ENCODE measurements at places on chromosomes 2 and 18. TPM values are rescaled to one million over a fixed set of nuclear protein-coding genes. Genes with fewer than 3 reads are reported as not detected.

DNA sequence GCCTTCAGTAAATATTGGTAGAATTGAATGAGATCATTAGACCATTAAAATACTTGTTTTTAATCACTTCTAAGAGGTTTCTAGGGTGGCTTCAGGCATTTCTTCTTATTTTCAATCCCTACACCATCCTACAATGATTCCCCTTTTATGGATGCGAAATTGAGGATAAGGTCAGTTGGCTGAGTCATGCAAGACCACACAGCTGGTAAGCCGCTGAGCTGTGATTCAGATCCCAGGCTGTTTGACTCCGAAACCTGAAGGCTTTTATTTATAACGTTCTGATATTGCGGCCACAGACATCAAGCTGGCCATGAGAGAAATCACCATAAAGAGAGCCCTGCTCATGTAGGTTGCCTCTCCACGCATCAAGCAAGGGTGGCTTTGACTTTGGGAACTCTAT, 133.4 kb downstream of the VAPA start:
- DNase-seq = peak; percentile 24

- no peak for DNase-seq
These were observed 438.0 kb upstream of the CDH20 start for GRCh38 chr18:60895181-60895580.

DNA sequence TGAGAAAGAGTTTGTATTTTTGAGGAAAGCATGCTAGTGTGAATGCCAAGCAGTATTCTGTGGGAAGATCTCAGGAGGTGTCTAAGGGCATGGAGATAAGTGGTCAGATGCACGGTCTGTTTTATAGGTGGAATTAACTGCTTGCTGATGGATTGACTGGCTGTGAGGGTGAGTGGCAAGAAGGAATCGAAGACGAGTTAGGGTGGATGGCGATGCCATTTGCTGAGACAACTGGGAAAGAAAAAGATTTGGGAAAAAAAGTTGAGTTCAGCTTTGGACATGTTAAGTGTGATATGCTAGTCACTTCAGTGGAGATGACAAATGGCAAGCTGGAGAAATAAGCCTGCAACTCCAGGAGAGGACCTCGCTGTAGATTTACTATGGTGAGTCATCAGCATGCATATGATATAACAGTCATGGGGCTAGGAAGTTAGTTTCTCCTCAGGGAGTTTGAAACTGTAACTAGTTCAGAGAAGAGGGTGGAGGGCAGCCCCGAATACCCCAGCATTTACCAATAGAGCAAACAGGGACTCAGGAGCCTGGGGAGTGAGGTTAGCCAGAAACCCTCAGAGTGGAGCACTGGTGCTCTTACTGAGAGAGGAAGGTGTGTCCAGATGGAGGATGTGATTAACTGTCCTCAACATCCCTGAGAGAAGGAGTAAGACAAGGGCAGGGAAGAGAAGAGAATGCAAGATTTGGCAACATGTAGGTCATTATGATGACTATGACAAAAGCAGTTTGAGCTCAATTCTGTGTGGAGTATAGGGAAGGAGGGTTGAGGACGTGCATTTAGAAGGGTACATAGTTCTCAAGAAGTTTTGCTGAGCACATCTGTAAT, 2.0 kb upstream of the HK2 start:
- peak; percentile 72 for DNase-seq

The CIDEA gene
- total RNA-seq = not detected

GRCh38 chr18:44048435-44048834, 632.3 kb upstream of the SETBP1 start:
- no peak for DNase-seq

The GREB1L gene
- total RNA-seq = 8.3 TPM

GRCh38 chr2:232214053-232214452, 164.5 kb upstream of the ALPP start:
- DNase-seq = no peak

GRCh38 chr2:160353166-160353565, 140.4 kb downstream of the RBMS1 start:
- no peak for DNase-seq

The CAVIN2 gene
- total RNA-seq = 15.9 TPM

The UGT1A3 gene
- total RNA-seq = not detected

The CNGA3 gene
- 0.14 TPM for total RNA-seq

GRCh38 chr2:5544205-5544786, 147.9 kb upstream of the SOX11 start:
- DNase-seq = no peak

DNA sequence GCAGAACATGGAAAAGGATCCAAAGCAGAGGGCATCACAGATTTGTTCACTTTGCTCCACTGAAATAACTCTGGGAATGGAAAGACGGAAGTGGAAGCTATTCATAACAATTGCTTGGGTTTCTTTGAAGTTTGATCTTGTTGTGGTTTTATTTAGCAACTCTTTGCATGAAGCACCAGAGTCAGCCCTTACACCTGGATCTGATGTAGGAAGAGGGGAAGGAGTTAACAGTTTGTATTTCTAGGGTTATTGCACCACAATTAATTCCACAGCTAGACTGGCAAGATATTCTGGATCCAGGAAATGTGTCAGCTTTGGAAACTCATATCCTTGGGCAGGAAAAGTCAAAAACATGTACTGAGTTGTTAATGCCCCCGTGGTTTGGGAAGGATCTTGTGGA, 1143.4 kb downstream of the CNTNAP5 start:
- DNase-seq = no peak

GRCh38 chr2:68907920-68908253, 36.7 kb upstream of the BMP10 start:
- no peak for DNase-seq

GRCh38 chr18:9673296-9674251, 34.5 kb upstream of the RAB31 start:
- DNase-seq = peak; percentile 66

All from HFFc6 (cell line).